ENCODE measurements at places on chromosomes 3 and 15. TPM values are rescaled to one million over a fixed set of nuclear protein-coding genes. Genes with fewer than 3 reads are reported as not detected.

GOLGA8S gene
- 0.07 TPM for total RNA-seq

NR1I2 gene
- total RNA-seq, result not detected

DLL4 gene
- 0.35 TPM for total RNA-seq

CDCP1 gene
- 12.9 TPM for total RNA-seq

LDHAL6B gene
- not detected for total RNA-seq

SLCO2A1 gene
- total RNA-seq, result 0.98 TPM

FANCD2OS gene
- not detected for total RNA-seq

FEZF2 gene
- total RNA-seq, result 0.11 TPM

FBXL22 gene
- 0.52 TPM for total RNA-seq

MME gene
- 14.6 TPM for total RNA-seq

TRH gene
- total RNA-seq, result not detected

CPN2 gene
- not detected for total RNA-seq

LRTM1 gene
- not detected for total RNA-seq

C3orf85 gene
- total RNA-seq, result not detected

GUCA1C gene
- total RNA-seq, result not detected

APOD gene
- total RNA-seq, result not detected

ZCWPW2 gene
- total RNA-seq, result 0.31 TPM

PRKCD gene
- 24.9 TPM for total RNA-seq

NOX5 gene
- total RNA-seq, result not detected

CCR9 gene
- not detected for total RNA-seq

TMEM207 gene
- not detected for total RNA-seq

PARP6 gene
- 54.5 TPM for total RNA-seq

UTS2B gene
- total RNA-seq, result 0.09 TPM

PLXNA1 gene
- 42.1 TPM for total RNA-seq

MITF gene
- 0.81 TPM for total RNA-seq

GASK1A gene
- total RNA-seq, result 5.3 TPM

VGLL3 gene
- 19.7 TPM for total RNA-seq

PIGZ gene
- 0.29 TPM for total RNA-seq

PLA1A gene
- total RNA-seq, result not detected

IFT80 gene
- 22.6 TPM for total RNA-seq

POLR2H gene
- total RNA-seq, result 122 TPM

CTXN2 gene
- total RNA-seq, result 0.11 TPM

GOLGA6D gene
- 0.37 TPM for total RNA-seq

ZMYND10 gene
- total RNA-seq, result 0.61 TPM

IL17RD gene
- total RNA-seq, result 31.7 TPM

CTDSPL gene
- 21.3 TPM for total RNA-seq

NR2E3 gene
- 0.35 TPM for total RNA-seq

CASR gene
- 0.02 TPM for total RNA-seq

PCLAF gene
- 74.5 TPM for total RNA-seq

RPUSD2 gene
- total RNA-seq, result 26.6 TPM

MYL3 gene
- 0.24 TPM for total RNA-seq

TUSC7 gene
- not detected for total RNA-seq

CADPS gene
- 5.4 TPM for total RNA-seq

TGM4 gene
- not detected for total RNA-seq

GOLGA8K gene
- total RNA-seq, result not detected

KIF7 gene
- total RNA-seq, result 23.4 TPM
